ENCODE measurements at places on chromosomes 16 and 17.

DNA sequence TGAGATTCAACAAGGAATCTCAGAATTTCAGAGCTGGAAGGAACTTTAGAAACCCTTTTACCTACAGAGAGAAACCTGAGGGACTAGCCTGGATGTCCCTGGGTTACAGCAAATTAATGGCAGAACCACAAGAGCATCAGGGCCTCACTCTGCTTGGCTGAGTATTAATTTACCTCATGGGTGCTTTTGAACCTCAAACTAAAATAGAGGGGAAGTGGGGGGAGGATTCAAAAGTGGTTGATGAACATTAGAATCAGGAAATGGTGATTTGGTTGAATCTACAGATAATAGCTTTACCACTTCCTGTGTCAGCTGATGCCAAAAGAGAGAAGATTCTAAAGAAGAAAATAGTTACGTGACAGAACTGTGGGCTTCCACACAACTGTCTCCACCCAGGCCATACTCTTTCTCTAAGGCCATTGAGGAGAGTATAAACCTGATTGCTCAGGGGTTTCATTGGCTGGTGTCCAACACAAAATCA, 11.3 kb upstream of the SKAP1 start:
- DNase-seq: no peak

- peak; percentile 73 for DNase-seq
Observed at GRCh38 chr17:47949197-47949759, 7.9 kb downstream of the PNPO start.

- no peak for DNase-seq
Observed at GRCh38 chr17:38588788-38589174, 17.0 kb downstream of the SRCIN1 start.

DNA sequence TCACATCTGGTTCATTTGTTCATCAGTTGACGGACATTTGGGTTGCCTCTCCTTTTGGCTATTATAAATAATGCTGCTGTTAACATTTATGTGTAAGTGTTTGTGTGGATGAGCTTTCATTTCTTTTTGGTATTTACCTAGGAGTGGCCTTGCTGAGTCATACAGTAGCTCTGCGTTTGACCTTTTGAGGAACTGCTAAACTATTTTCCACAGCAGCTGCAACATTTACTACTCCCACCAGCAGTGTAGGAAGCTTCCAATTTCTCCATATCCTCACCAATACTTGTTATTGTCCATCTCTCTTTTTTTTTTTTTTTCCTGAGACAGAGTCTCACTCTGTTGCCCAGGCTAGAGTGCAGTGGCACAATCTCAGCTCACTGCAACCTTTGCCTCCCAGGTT, 20.7 kb upstream of the PLCG2 start:
- no peak for DNase-seq

- no peak for DNase-seq
Observed at GRCh38 chr17:77315551-77316190, 174.9 kb downstream of the SEC14L1 start.

GRCh38 chr17:67751101-67752074, 33.7 kb downstream of the NOL11 start:
- peak; percentile 12 for DNase-seq

DNA sequence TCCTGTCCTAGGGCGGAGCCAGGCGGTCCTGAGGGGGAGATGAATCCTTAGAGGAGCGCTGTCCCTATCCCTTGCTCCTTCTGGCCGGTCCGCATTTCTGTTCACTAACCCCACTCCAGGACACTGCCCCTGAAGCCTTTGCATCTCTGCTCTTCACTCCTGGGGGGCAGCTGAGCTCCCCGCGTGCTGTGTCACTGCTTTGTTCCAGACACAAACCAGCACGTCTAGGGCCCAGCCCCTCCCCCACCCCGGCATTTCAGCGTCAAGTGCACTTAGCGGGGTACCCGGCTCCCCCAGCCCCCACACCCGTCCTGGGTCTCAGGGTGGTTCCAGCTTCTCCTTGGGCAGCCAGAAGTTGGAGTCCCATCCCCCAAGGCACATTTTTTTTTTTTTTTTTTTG, 8.9 kb downstream of the CORO6 start:
- DNase-seq: no peak

GRCh38 chr16:88491560-88492310, 38.7 kb downstream of the ZFPM1 start:
- no peak for DNase-seq

- no peak for DNase-seq
Observed at GRCh38 chr17:63024201-63024600, 58.2 kb downstream of the TANC2 start.

- DNase-seq: no peak
Observed at GRCh38 chr17:77235370-77235941, 94.7 kb downstream of the SEC14L1 start.

GRCh38 chr16:85908444-85908843, 9.5 kb downstream of the IRF8 start:
- no peak for DNase-seq

- no peak for DNase-seq
Observed at GRCh38 chr17:4658478-4659305, 17.2 kb upstream of the ALOX15 start.

- DNase-seq: peak; percentile 68
Observed at GRCh38 chr17:77086433-77087010, 54.2 kb upstream of the SEC14L1 start.

DNA sequence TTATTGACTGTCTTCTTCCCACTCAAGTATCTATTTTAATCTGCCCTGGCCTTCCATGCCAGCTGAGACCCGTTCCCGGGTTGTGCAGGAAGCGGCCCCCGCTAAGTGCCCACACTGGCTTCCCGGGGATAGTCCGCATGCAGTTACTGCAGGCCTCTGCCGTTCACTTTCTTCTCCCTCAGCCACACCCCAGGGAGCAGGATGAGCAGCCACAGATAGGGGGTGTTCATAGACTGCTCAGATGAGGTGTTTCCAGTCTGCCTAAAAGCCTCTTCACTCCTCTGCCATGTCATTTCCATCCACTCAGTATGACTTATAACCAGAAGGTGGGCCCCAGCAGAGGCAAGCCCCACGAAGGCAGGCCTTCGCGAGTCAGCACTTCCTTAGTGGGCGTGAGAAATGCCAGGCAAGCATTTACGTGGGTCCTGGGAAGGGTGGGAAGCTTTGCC, 7.7 kb downstream of the MED9 start:
- DNase-seq: no peak

DNA sequence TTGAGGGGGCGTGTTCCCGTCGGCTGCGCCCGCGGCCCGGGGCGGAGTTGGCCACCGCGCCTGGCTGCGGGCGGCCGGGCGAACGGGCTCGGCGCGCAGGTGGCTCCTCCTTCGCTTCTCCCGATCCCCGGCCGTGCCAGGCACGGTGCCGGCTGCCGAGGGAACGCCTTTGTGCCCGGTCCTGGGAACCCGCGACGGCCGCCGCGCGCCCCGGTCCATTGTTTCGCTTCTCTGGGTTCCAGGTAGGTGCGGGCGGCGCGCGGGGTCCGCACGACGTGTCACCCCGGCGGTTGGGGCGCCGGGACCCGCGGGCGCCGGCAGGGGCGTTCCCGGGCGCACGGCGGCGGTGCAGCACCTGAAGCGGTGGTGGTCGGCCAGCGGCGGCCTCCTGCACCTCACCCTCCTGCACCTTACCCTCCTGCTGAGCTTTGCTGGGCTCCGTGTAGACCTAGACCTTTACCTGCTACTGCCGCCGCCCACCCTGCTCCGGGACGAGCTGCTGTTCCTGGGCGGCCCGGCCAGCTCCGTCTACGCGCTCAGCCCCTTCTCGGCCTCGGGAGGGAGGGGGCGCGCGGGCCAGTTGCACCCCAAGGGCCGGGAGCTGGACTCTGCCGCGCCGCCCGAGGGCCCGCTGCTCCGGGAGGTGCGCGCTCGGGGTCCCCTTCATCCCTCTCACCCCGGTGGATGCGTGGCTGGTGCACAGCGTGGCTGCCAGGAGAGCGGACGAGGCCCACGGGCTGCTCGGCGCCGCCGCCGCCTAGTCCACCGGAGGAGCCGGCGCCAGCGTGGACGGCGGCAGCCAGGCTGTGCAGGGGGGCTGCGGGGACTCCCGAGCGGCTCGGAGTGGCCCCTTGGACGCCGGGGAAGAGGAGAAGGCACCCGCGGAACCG, 99.9 kb downstream of the EFCAB13 start:
- DNase-seq: peak; percentile 23

GRCh38 chr16:63982110-63982509, 1139.8 kb downstream of the CDH11 start:
- DNase-seq: no peak

GRCh38 chr17:39651923-39652586, 13.1 kb upstream of the TCAP start:
- DNase-seq: no peak

- no peak for DNase-seq
Observed at GRCh38 chr16:72917051-72917450, 130.9 kb downstream of the ZFHX3 start.

- DNase-seq: peak; percentile 99
Observed at GRCh38 chr17:7836596-7837407, 2.8 kb downstream of the KDM6B start.

DNA sequence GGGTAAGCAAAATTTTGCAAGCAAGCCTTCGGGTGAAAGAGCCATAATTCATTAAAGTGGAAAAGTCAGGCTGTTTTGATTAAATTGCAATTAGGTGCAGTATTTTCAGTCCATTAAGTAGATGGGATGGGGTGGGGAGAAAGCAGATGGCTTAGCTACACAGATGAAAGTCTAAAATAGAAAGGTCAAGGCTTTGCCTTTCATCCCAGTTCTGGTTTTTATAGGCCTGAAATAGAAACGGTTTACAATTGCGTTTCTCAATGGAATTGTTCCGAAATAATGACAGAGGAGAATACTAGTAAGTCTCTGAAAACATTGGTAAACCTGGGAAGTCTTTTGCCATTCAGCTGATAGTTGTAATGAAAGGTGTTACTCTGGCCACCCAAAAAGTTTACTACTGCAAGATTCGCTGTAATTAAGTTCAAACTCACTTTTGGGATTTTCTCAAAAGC, 1.5 kb downstream of the PPM1E start:
- no peak for DNase-seq

DNA sequence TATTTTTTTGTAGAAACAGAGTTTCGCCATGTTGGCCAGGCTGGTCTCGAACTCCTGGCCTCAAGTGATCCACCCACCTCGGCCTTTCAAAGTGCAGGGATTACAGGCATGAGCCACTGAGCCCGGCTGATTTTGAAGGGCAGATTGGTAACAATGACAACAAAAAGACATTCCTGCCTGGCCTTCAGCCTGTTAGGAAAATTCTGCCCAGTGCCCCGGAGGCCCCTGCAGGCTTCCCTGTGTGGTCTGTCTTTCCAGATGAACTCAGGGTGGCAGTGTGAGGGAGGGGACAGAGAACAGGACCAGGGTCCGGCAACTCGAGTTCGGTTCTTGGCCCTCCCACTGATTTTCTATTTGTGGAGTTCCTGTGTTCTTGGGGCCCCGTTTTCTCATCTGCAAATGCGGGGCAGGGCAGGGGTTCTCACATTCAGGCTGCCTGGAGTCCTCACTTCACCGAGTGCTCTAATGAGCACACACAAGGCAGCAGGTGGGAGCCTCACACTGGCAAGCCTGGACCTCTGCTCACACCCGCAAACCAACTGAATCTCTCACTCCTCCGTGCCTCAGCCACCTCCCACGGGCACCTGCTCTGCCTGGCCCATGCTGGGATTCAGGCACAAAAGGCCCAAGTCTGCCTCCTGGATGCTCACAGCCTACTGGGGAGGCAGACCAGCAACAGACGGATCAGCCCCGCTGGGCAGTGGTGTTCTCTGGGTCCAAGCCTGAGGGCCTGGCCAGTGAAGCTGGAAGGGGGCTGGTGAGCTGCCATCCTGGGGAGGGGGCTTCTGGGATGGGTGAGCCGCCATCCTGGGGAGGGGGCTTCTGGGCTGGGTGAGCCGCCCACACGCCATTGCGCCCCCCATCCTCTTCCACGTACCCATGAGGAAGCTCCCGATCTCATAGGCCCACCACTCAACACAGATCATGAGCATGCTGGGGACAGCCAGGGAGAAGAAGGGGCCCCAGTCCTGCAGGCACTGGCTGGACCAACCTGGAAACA, 10.3 kb downstream of the SLC47A2 start:
- no peak for DNase-seq

DNA sequence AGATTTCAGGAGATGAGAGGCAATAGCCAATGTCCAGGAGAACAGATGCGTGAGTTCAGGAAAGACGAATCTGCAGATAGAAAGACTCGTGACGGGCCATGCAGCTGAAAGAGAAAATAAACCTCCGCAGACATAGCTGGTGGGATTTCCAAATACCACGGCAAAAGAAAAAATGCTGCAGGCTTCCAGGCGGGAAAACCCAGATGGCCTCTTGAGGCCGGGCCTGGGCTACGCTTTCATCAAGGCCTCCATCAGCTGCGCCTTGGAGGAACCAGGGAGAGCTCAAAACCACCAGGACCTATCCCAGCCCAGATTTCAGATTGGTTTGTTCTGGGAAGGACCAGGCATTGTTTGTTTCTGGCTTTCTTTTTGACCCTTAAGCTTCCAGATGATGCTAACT, 16.7 kb downstream of the CCDC40 start:
- no peak for DNase-seq

DNA sequence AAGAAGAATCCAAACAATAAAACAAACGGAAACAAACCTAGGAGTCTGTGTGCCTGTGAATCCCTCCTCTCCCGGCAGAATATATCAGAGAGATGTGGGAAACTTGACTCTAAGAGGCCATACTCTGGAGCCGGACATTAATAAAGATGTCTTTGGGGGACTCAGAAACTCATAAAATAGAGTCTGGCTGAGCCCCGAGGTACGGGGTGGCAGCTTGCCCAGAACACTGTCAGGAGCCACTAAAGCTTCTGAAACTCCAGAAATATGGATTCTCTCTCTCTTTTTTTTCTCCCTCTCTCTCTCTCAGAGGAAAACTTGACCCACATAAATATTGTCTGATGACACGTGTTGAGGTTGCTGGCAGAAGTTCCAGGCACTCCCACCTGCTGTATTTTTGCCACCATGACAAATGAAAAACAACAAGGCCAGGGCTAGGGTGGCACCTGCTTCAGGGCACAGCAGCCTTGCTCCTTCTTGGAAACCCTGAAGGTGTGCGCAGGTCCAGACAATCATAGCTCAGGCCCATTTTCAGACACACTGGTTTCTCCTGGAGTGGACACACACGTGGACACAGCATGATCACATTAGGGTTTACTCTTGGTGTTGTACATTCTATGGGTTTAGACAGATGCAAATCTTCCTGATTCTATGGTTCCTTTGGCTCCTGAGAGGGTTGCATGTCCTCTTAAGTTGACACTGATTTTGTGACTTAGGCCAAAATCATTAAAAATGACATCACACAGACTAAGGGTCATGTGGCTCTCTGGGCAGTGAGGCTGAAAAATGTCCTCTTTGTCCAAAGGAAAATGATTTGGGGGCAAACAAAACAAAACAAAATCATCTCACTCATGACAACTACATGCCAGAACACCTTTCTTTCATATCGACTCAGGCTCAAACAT, 282.6 kb upstream of the IRX3 start:
- peak; percentile 52 for DNase-seq

- DNase-seq: no peak
Observed at GRCh38 chr17:47708312-47708863, 14.4 kb downstream of the TBKBP1 start.

GRCh38 chr17:69858460-69858859, 216.6 kb upstream of the KCNJ16 start:
- no peak for DNase-seq

All from NCI-H1105 (cell line).